ENCODE measurements at places on chromosomes 2 and 18.

DNA sequence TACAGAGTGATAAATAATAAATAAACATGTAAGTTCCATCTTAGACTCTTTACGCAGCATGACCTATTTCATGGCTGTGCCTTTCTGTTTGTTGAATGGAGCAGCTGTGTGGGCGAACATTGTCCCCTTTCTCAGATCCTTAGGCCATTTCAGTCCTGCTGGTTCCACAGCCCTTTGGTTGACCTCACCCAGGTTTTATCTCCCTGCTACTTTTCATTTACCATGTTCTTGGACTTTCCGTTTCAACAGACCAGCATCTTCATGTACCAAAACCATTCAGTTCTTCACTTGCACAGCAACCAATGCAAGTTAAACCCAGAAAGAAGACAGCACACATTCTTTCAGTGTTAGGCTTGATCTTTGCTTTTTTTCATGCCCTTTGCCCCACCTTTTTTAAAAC, 83.8 kb downstream of the XRCC5 start:
- DNase-seq, result no peak

DNA sequence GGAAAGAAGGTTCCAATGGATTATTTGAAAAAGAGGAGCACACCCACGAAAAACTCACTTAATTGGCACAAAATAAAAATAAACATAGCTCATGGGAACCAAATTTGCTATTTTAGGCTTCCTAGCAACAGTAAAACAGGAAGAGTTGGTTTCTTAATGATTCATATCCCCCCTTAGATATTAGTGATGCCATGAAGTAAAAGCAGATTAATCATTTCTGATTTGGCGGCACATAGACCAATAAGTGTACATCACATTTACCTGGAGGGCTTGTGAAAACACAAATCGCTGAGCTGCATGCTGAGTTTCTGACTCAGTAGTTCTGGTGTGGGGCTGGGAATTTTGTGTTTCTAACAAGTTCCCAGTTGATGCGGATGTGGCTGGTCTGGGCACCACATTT, 260.4 kb downstream of the SLC4A3 start:
- DNase-seq, result no peak

GRCh38 chr2:106147665-106148064, 46.4 kb downstream of the UXS1 start:
- no peak for DNase-seq

DNA sequence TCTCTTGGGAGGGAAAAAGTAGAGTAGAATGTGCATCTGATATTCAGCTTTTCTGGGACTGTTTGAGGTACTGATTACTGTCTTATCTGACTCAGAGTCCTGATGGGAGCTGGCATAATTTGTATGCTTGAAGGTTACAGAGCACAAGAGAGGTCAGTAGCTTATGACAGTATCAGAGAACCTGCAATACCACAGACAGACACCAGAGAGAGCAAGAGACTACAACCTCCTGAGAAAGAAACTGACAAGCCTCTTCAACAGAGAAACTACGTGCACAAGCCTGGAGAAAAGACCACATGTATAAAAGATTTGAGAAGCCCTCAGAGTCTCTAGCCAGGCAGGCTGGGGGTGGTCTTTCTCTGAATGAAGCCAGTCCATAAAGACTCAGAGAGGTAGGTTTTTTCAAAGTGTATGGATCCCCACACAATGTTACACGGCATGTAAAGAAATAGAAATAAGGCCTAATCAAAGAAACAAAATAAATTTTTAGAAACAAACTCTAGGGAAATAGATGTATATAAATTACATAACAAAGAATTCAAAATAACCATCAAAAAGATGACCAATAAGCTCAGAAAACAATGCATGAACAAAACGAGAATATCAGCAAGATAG, 568.3 kb downstream of the LRRTM4 start:
- no peak for DNase-seq

DNA sequence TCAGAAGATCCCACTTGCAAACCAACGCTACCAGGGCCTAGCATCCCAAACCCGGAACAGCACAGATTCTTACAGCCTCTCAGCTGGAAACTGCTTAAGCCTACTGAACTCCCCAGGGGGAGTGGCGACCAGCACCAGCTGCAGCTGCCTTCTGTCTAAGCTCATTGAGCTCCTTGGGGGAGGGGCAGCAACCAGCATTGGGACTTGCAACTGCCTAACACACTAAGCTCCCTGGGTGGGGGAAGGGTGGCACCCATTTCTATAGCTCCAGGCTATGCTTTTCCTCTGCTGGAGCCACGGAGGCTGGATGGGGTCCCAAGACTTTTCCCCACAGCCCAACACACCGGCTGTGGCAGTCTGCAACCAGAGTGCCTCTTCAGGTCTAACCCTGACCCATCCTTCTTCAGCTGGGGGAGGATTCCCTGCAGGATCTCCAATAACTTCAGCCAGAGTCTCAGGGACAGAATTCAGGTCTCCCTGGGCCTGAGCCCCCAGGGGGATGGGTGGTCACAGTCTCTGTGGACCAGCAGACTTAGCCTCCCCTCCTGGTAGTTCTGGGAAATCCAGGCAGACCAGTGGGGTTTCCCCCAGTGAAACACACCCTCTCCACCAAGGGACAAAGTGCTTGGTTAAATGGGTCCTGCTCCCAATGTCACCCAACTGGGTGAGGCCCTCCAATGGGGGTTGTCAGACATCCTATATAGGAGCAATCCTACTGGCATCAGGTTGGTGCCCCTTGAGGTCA, 45.9 kb upstream of the ITGA4 start:
- DNase-seq, result no peak

- DNase-seq, result no peak
Observed at GRCh38 chr18:40939656-40940515, 1015.1 kb upstream of the PIK3C3 start.

GRCh38 chr2:75932996-75933395, 222.3 kb upstream of the GCFC2 start:
- no peak for DNase-seq

GRCh38 chr2:67616749-67617148, 219.6 kb downstream of the ETAA1 start:
- no peak for DNase-seq

DNA sequence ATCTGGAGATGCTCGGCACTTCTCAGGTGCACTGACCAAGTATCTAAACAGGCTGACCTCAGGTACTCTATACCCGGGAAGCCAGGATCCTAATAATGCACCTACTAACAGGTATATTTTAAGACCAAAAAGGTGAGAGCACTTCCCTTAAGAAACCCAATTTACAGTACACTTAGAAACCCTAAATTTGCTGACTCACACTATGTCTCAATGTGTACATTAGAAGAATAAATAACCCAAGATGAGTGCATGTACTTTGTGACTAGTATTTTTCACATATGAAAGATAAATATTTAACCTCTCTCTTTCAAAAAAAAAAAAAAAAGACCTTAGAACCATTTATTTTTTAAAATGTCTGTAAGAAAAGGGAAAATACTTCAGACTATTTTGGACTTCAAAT, 118.8 kb downstream of the ZNF516 start:
- no peak for DNase-seq

DNA sequence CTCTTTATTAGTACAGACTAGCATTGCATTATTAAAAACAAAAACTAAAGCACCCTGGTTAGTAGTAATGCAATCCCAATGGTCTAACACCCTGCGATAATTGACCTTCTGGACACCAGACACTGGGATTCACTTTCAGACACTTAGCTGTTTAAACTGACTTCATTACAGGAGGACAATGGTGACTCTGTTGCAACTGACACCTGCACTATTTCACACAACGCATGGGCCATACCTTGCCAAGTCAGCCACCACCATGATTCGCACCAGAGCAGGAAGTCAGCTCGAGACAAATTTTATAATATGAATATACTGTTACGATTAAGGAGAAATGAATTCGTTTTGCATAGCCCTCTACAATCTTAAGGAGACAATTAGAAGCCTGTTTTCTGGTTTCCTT, 150.7 kb downstream of the MEIS1 start:
- DNase-seq, result no peak

DNA sequence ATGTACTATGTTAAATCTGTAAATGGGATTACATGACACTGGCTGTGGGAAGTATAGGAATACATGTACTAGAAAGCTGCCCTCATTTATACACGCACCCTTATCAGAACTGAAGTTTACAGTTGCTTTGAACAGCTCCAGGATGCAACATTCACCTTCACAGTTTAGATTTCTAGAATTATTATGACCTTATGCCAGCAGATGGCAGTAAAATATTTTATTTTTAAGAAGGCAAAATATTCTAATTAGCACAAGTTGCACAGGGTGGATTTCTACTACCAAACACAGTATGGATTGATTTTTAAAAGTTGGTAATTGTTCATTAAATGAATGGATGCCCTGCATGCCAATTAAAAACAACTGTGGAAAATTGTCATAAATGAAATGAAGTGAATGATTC, 670.4 kb downstream of the KCNJ3 start:
- DNase-seq, result no peak

DNA sequence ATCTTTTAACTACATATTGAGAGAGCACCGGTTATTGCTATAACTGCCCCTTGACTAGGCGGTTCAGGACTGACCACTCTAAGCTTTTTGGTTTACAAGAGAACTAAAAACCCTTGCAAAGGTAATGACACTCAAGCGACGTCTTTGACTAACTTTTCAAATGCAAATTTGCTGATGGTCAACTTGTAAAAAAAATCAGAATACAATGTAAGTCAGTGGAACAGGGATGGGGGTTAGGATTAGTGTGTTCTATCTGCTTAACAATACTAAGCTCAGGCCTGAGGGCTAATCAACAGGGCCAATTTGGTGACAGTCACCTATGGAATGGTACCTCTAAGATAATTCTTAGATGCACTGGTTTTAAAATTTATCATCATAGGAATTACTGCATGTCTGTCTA, 57.1 kb downstream of the ZAP70 start:
- no peak for DNase-seq

GRCh38 chr18:8894823-8895222, 189.5 kb downstream of the MTCL1 start:
- no peak for DNase-seq

DNA sequence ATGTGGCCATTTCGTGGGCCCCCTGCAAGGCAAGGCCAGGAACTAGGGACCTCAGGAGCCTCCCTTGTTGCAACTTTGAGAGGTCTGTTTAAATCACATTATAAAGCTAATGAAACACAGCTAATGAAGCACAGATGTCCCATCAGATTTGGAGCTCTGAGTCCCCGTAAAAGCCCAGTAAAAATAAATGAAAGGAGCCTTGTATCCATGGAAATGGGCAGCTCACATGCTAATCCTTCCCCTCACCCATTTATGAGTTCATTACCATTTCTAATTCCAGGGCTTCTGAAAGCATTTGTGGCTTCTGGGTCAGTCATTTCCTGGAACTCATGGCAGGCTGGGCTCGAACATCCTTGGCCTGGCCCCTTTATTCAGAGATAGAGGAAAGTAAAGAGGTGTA, 274.8 kb downstream of the SS18 start:
- no peak for DNase-seq

DNA sequence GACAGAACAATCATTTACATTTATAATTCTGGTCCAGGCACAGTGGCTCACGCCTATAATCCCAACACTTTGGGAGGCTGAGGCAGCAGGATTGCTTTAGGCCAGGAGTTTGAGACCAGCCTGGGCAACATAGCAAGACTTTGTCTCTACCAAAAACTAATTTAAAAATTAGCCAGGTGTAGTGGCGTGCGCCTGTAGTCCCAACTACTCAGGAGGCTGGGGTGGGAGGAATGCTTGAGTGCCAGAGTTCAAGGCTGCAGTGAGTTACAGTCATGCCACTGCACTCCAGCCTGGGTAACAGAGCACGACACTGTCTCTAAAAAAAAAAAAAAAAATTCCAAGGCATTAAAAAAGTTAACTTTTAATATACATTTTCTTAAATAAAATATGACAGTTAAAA, 88.1 kb downstream of the PLEKHM3 start:
- no peak for DNase-seq

GRCh38 chr2:142880279-142880678, 2.8 kb downstream of the KYNU start:
- no peak for DNase-seq

DNA sequence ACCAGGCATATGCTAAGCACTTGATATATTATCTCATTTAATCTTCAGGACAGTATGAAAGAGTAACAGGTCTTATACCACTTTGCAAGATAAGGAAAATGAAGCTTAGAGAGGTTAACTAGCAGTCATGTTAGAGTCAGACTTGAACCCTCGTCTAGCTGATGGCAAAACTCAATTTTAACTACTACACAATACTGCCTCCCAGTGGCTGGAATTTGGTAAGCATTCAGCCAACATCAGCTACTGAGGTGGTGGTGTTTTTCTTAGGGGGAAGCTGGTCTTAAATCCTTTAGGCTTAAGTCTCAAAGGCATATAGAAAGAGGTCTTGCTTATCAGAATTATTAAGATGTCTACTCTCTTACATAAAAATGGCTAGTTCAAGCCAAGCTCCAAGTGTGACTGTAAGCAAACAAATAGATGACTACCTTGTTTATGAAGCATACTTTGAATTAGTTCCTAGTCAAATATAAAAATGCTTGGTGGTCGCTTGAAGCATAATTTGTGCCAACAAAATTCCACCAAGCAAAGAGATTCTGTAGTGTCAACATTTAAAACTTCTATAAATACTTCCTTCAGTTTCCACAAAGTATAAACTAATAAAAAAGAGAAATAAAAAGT, 325.4 kb upstream of the FIGN start:
- DNase-seq, result no peak

DNA sequence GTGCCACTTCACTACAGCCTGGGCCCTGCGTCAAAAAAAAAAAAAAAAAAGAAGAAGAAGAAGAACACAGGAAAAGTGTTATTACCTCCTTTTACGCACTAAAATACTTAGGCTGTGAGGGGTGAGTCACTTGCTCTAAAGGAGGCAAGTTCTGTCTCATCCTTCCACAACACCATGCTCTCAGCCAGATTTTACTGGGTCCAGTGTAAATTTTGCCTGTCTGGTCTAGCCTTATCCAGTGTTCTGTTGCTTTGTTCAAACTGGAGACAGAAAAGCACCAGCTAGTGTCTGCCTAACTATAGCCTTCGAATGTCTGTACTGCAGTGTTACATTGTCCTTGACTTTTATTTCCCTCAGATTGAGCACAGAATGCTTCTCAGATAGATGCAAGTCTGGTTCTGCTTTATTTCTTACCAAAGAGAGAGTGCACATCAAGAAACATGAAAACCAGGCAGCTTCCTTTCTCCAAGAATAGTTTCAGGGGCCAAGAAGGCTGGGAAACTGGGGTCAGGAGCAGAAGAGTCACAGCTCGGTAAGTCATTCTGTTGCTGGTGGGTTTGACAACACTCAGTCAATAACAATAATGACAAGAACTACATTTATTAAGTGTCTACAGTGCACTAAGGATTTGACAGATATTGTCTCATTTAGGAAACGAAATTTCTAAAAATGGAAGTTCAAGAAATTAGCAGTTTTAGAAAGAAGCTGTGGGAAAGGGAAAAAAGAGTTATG, 3.1 kb upstream of the MSGN1 start:
- DNase-seq, result no peak

GRCh38 chr2:206217743-206218142, 56.7 kb upstream of the ZDBF2 start:
- DNase-seq, result no peak

- no peak for DNase-seq
Observed at GRCh38 chr2:6203291-6203959, 511.2 kb downstream of the SOX11 start.

All from stimulated activated CD4-positive, alpha-beta T cell treated with anti-CD3 and anti-CD28 coated beads, Interleukin-1b, Interleukin-23, amount 100 ng/mL, for 1 hour (primary cell).